Left cardiac atrium (tissue), 4 donors: ENCODE measurements at places on chromosomes 5 and 9. TPM values are rescaled to one million over a fixed set of nuclear protein-coding genes. Genes with fewer than 3 reads are reported as not detected.

The IL3 gene
- total RNA-seq: not detected

DNA sequence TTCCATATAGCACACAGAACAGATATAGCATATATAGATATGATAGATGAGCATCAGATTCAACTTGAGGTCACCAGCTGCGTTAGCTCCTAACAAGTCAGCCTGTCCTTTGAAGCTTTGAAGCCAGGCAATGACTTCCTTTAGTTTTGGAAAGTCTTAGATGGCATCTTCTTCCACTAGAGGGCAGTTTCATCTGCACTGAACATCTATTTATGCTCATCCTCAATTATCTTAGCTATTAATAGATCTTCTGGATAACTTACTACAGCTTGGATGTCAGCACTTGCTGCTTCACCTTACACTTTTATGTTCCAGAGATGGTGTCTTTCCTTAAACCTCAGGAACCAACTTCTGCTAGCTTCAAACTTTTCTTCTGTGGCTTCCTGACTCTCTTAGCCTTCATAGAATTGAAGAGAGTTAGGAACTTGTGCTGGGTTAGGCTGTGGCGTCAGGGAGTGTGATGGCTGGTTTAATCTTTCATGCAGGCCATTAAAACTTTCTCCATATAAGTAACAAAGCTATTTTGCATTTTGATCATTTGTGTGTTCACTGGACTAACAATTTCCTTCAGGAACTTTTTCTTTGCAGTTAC, 1401.4 kb downstream of the EFNA5 start:
- no peak for DNase-seq

DNA sequence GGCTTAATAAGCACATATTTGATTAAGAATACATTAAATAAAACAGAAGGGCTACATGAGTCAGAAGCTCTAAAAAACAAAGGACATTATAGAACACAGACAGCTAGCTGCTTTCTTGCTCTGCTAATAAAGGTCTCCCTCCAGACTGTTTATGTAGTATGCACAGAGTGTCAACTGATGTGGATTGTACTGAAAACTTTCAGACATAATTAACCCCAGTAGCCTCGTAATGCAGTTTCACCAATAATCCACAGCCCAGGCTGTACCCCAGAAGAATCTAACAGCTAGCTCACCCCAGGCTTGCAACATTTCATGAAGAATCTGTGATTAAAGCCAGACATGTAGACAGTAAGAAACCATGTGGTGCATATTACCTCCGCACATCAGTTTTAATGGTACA, 30.8 kb downstream of the FGF10 start:
- no peak for DNase-seq

DNA sequence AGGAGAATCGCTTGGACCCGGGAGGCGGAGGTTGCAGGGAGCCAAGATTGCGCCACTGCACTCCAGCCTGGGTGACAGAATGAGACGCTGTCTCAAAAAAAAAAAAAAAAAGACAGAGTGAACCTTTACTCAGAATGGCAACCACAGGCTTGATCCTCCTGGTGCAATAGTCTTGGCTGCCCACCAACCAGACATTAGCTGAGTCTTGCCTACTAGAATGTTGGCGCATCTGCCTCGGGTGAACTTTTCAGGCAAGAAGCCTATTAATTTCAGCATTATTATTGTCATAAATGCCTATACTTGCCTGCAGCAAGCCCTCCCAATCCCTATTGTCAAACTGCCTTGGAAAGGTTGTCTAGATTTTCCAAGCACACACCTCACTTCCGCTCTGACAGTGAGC, 4.2 kb downstream of the SERINC5 start:
- DNase-seq: peak; percentile 29

- no peak for DNase-seq
Measured at GRCh38 chr9:8282535-8282934, 483.0 kb upstream of the DMAC1 start.

- no peak for DNase-seq
Measured at GRCh38 chr9:21506626-21507482, 24.7 kb upstream of the IFNE start.
